ENCODE measurements at places on chromosomes 1 and 21. TPM values are rescaled to one million over a fixed set of nuclear protein-coding genes. Genes with fewer than 3 reads are reported as not detected.

C1orf226 gene
- under 0.01 TPM for total RNA-seq

OPRD1 gene
- total RNA-seq, result under 0.01 TPM

DNA sequence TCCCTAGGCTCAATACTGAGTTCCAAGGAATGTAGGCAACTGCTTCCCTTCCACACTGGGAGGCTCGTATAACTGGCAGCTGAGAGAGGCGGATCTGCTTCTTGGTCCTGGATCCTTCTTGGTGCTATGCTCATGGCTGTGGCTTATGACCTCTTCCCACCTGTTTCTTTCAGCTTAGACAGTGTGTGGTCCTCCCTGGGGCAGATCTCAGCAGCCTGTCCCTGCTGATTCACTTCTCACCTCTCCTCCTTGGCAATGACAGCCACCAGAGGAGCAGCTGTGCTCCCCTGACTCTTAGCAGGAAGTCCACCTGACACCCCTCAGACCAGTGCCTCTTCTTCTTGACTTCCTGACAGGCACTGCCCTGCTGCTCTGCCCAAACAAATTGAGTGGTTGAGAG is 75.1 kb upstream of the PTGFRN start:
- DNase-seq, result no peak

GRCh38 chr1:246309247-246309884 is 197.7 kb downstream of the SMYD3 start:
- DNase-seq, result no peak

GRCh38 chr1:89519779-89520358 is 4.8 kb upstream of the LRRC8B start:
- peak; percentile 42 for DNase-seq

CD247 gene
- total RNA-seq, result not detected

GRCh38 chr1:30414851-30415165 is 308.6 kb downstream of the MATN1 start:
- DNase-seq, result no peak

NUAK2 gene
- total RNA-seq, result 8.1 TPM

- DNase-seq, result no peak
Observed at GRCh38 chr1:38179483-38179882, 132.9 kb upstream of the POU3F1 start.

CSF3R gene
- total RNA-seq, result not detected

DNA sequence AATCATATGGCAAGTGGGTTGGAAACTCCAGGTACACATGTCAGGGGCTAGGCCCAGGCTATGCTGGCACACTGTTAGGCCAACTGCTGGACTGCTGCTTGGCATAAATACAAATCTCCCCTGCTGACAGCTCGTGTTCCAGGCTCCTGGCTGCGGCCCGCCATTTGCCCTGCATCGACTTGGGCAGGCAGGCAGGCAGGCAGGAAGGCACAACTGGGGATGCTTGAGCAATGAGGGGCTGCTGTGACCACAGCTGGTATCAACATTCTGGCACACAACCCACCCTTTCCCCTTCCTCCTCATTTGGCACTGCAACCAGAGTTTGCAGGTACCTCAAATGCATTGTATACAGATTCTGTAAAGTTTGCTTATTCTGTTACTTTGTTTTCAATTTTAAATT is 53.2 kb downstream of the SAMSN1 start:
- DNase-seq, result no peak

DNA sequence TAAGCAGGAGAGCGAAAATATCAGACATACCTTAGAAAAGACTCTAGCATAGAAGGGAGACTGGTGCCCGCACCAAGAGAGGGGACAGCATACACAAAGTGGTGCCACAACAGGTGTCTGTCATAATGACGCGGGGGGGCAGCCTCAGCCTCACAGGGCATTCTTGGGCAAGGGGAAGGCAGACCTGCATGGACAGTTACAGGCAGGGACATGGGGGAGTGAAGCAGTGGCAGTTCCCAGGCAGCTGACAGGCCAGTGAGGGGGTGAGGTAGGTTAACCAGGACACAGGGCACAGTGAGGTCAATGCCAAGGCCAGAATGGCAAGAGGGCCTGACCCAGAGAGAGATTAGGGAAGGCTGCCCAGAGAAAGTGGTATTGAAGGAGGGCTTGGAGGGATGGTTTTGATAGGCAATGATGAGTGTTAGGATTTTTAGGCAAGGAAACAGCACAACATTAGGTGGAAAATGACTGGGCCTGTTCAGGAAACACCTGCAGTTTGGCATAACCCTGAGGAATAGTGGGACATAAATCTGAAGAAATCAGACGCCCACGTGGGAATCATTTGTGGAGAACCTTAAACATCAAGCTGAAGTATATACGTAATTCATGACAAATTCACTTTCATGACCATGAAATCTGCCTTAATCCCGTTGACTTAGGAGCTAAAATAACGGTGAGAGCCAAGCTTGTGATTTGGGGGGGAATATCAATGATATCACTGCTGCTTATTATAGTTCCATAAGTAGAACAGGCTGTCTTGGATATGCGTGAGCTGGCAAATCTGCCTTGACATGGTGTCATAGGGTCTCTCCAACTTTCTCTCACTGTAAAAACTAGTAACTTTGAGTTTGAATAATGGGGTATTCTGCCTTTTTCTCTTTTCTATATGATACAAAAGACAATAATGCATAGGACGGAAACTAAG is 8.9 kb downstream of the PTPN14 start:
- DNase-seq, result no peak

PRKAA2 gene
- total RNA-seq, result 1.4 TPM

GRCh38 chr1:188988589-188988988 is 1489.1 kb downstream of the BRINP3 start:
- DNase-seq, result peak; percentile 27

DNA sequence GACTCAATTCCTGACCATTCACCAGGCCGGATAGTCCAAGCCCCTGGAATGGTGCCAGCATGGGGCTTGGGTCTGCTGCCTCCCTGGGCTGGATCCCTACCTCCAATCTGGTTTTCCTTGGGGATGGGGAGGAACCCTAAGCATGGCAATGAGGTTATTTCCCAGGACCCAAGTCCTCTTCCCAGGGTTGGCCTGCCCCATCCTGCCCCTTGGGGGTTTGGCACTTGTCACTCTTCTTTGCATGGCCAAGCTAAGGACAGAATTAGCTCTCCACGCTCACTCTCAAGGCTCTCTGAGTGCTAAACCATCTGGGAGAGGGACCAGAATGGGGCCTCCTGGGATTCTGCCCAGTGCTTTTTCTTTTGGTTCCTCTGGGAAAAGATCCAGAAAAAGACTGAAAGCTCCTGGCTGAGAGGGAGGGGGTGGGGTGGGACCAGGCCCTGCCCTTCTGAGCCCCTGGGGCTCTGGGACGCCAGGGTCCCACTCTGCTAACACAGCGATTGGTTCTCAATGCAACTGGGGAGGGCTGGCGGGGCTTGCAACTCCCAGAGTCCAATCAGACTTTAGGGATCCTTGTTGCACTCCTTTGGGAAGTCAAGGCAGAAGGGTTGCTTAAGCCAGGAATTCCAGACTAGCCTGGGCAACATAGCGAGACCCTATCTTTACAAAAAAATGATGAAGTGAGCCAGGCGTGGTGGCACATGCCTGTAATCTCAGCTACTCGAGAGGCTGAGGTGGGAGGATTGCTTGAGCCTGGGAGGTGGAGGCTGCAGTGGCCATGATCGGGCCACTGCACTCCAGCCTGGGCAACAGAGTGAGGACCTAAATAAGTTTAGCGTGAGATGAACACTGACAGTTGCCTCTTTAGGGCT is 52.7 kb downstream of the DHRS3 start:
- no peak for DNase-seq

DNA sequence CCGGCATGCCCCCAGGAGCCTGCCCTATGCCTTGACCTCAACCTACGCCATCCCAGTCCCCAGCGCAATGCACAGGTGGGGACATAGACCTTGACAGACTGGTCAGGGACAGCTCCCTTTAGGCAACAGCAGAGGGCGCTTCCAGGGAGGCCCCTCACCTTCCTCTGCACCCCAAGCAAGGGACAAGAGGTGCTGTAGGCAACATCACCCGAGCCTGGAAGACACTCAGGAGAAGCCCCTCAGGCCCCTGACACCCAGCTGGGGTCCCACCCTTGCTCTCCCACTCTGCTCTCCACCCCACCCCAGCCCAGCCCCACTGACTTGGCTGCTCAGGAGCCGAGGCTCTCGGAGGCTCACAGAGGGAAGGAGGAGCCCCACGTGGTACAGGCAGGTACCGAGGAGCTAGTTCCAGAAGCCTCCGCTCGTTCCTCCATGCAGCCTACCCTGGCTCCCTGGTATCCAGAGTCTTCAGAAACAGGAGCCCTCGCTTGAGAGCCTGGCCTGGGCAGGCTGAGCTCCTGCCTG is 2.4 kb upstream of the WNT3A start:
- no peak for DNase-seq

FALEC gene
- not detected for total RNA-seq

GRCh38 chr1:23473037-23473800 is 10.8 kb downstream of the ASAP3 start:
- peak; percentile 51 for DNase-seq

AGO4 gene
- 8.6 TPM for total RNA-seq

- no peak for DNase-seq
Observed at GRCh38 chr1:84225646-84226045, 75.9 kb upstream of the SAMD13 start.

CFAP74 gene
- not detected for total RNA-seq

- DNase-seq, result peak; percentile 82
Observed at GRCh38 chr1:23102289-23102688, 66.4 kb downstream of the LUZP1 start.

DNA sequence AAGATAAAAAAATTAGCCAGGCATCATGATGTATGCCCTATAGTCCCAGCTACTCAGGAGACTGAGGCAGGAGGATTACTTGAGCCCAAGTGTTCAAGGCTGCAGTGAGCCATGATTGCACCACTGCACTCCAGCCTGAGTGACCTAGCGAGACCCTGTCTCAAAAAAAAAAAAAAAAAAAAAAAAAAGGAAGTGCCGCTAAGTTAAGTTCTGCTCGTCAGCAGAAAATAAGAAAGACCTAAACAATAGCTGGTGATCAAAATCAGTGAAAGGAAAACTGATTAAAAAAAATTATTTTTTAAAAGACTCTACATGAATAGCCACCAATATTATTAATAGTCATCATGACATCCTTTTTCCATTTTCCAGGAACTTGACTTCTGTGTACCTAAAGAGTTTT is 44.2 kb upstream of the MTR start:
- no peak for DNase-seq
